ENCODE measurements at places on chromosomes 4 and X. TPM values are rescaled to one million over a fixed set of nuclear protein-coding genes. Genes with fewer than 3 reads are reported as not detected.

The MEPE gene
- not detected for total RNA-seq

The LEF1 gene
- 14.5 TPM for total RNA-seq

The IL3RA gene
- 4.6 TPM for total RNA-seq

The CDX4 gene
- not detected for total RNA-seq

The BBS12 gene
- 9.9 TPM for total RNA-seq

The ZNF718 gene
- 10.3 TPM for total RNA-seq

The ZCCHC18 gene
- total RNA-seq, result 0.79 TPM

The PCYT1B gene
- total RNA-seq, result 0.13 TPM

The S100G gene
- not detected for total RNA-seq

The CT45A10 gene
- total RNA-seq, result not detected

The MUC7 gene
- total RNA-seq, result not detected

The MAGED2 gene
- total RNA-seq, result 185 TPM

The TRIM61 gene
- 0.54 TPM for total RNA-seq

The DUSP21 gene
- total RNA-seq, result not detected

The ADH1B gene
- 223 TPM for total RNA-seq

The RTL9 gene
- total RNA-seq, result not detected

The UGT2B17 gene
- 0.38 TPM for total RNA-seq

The HTN1 gene
- total RNA-seq, result not detected

The CXCL10 gene
- total RNA-seq, result 1.4 TPM

The MAGEA2 gene
- total RNA-seq, result not detected

Data from kidney (tissue), 22 donors.